ENCODE measurements at places on chromosomes 12 and 14.

GRCh38 chr12:127165567-127166392 lies 1101.2 kb upstream of the TMEM132C start:
- peak; percentile 93 for DNase-seq

- no peak for DNase-seq
These were observed 11.2 kb downstream of the MAP4K5 start for GRCh38 chr14:50520947-50521815.

- DNase-seq = no peak
These were observed 1.6 kb downstream of the CBLN3 start for GRCh38 chr14:24427537-24428508.

- no peak for DNase-seq
These were observed 309.2 kb downstream of the SLC16A7 start for GRCh38 chr12:59904874-59905521.

GRCh38 chr12:27711317-27711682 lies 668 bp downstream of the MRPS35 start:
- DNase-seq = no peak

DNA sequence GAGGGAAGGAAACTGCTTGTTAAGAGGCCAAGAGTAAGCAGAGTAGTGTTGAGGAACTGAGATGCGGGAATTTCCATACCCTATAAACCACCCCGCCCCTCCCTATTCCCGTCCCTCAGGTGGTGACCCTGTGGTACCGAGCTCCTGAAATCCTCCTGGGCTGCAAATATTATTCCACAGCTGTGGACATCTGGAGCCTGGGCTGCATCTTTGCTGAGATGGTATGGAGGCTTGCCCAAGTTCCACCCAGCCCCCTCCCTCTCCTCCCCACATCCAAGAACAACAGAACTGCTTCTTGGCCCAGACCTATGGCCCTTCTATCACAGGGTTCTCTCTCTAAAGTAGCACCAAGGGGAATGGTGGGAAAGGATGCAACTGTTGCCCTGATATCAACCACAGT lies 2.7 kb downstream of the CDK2 start:
- no peak for DNase-seq

- DNase-seq = no peak
These were observed 271.3 kb upstream of the TMPO start for GRCh38 chr12:98244136-98244535.

DNA sequence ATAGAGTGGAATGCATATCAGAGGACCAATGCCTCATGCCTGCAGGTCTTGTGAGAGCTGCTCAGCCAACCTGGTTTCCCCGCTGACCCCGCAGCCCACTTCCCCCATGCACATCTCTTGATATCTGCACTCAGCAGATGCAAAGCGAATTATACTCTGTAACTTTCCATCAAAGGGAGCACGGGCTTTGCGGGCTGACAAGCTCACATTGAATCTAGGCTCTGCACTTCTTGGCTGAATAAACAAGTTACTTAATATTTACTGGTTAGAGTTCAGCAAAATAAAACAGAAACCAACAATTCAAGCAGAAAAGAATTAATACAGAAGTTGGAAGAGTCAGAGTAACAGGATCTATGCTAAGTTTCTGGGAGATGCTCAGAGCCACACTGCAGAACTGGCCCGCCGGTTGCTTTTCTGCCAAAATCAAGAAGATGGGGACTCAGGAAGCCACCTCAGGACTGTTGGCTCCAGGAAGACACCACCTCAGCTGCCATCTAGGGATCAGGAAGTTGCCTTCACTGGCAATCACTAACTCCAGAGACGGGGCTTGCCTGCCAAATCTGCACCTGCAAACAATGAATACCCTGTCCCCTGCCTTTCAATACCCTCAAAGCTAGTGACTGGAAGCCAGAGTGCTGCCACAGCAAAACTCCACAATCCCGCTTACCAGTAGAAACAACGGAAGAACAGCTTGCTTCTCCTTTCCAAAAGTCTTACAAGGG lies 46.5 kb downstream of the NR1H4 start:
- no peak for DNase-seq

- peak; percentile 85 for DNase-seq
These were observed 109.2 kb upstream of the EGLN3 start for GRCh38 chr14:34059925-34060650.

DNA sequence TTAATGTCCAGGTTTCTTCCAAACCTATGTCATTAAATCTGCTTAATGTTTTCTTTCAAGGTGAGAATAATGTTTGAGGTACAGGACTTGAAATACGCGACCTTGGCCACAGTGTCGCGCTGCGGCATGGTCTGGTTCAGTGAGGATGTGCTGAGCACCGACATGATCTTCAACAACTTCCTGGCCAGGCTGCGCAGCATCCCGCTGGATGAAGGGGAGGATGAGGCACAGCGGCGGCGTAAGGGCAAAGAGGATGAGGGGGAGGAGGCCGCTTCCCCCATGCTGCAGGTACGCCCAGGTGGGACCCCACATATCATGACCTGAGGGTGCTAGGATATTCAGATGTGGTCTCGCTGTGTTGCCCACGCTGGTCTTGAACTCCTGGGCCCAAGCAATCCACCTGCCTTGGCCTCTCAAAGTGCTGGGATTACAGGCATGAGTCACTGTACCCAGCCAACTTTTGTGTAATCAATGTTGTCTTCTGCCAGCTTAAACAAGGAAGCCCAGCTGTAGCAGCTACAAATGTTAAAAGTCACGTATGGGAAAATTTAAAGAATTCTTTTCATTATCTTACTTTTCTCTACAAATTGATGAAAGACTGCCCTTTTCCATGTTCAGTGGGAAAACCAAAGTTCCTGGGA lies 50.8 kb downstream of the DYNC1H1 start:
- DNase-seq = no peak

DNA sequence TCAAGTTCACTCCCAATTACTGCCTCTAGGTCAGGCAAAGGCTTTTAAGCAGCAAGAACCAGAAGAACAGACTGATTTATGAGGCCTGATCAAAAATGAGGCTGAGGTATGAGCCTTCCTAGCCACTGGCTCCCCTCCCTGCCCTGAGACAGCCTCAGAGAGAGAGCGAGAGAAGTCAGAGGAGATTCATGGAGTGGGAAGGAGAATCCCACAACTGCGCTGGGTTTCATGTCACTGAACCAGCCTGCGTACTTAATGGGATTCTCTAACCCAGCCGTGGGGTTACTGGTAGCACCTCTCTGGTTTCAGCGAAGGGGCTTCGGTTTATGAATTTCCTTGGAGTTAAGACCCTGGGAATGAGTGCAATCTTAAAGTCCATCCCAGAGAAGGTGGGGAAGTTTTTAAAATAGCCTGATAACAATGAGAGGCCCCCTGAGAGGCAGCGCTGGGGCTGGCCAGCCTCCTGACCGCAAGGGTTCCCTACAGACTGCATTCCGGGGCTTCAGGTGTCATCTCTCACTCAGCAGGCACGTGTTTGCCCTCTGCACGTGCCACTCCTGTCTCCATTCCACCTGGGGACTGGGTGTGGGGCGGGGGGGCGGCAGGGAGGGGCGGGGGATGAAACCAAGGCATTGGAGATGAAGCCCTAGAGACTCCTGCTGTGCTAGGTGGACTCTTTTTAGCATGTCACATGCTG lies 6.1 kb upstream of the GPRC5A start:
- DNase-seq = no peak

DNA sequence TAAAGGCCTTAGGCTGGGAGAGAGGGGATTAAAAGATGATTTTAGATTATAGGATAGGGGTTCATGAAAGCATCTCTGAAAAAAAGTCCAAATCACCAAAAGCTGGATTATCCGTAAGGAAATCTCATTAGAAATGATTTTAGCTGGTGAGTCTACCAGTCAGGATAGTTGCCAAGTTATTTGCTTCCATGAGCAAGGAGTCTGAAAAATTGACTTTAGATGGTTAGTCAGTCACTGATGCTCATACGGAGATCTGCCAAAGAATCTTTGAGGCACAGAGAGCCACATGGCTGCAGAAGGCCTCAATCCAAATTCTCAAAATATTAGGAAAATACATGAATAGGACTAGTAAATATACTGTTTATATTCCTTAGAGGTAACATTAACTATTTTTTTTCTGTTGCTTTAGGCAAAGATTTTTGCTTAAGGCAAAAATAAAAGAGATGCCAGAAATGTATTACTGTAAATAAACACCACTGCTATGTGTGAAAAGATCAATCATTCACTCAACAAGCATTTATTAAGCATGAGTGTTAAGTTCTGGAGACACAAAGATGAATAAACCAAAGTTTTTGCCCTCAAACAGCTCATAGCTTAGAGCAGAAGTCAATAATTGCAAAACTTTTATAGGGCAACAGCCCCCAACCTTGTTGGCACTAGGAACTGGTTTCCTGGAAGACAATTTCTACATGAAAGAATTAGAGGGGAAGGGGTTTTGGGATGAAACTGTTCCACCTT lies 105.2 kb downstream of the BBS10 start:
- no peak for DNase-seq

GRCh38 chr12:111355201-111355925 lies 13.5 kb downstream of the PHETA1 start:
- no peak for DNase-seq

DNA sequence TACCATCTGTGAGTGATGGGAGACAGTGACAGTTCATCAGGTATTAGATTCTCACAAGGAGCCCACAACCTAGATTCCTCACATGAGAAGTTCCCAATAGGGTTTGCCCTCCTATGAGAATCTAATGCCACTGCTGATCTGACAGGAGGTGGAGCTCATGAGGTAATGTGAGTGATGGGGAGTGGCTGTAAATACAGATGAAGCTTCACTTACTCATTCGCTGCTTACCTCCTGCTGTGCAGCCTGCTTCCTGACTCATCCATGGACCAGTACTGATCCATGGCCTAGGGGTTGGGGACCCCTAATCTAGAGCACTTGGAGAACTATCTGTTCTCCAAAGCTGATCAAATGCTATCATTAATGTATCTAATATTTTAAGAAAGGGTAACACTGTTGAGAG lies 17.7 kb downstream of the CLEC2D start:
- DNase-seq = no peak

- no peak for DNase-seq
These were observed 23.1 kb upstream of the HELB start for GRCh38 chr12:66279123-66279712.

DNA sequence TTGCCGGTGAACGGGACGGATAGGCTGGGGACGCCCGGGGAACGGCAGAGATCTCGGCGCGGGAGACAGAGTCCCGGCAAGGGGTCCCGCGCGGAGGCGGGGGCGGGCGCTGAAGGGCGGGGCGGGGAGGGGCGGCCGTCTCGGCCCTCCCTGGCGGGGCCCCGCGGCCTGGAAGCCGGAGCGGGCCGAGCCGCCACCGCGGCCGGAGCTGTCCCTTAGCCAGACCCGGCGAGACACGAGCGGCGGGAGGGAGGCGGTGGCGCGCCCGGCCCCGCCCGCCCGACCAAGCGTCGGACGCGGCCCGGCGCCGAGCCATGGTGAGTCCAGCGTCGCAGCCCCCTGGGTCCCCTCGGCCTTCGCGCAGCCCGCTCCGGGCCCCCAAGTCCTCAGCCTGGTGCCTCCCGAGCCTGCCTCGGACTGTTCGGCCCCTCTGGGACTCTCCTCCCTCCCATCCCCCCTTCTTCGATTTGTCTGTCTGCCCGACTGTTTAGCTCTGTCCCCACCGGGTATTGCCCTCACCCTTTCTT lies at the start of gene ARHGEF40:
Gene ARHGEF40, plus strand, starts transcription at position 222 of the 527 bp plus-strand sequence. Its CDS starts 93 bp downstream, at position 315.
- peak; percentile 85 for DNase-seq

GRCh38 chr12:74365178-74365964 lies 172.3 kb upstream of the ATXN7L3B start:
- no peak for DNase-seq

DNA sequence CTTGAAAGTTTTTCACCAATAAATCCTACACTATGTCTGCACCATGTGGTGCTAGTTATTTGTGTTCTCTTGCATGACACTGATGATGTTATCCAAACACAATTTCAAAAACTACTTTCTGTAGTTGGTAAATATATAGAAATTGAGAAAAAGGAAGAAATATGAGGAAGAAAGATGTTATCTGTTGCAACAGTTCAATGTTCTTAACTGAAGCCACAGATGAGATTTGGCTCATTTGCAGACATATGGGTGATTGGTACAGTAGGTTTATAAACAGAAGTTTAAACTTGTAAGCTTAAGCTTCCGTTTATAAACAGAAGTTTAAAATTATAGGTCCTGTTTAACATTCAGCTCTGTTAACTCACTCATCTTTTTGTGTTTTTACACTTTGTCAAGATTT lies at the start of gene CLEC12A:
Gene CLEC12A, plus strand, starts transcription at position 229 of the 400 bp plus-strand sequence. CDS start 188 bp downstream, outside the sequence.
- no peak for DNase-seq

DNA sequence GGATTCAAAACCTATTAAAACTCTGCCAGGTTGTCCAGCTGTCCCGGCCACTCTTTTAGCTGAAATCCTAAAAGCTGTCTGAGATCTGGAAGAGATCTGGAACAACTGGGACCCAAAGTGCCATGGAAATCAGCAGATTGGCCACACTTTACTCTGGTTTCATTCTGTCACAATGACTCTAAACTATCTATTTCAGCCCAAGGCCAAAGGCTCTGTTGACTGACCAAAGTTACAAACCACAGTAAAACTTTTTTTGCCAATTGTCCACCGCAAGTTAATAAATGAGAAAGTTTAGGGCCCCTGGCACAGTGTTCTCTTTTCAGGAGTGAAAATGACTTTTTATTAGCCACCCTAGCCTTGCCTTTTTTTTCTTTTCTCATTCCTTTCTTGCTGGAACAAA lies 113.4 kb upstream of the CPM start:
- no peak for DNase-seq

GRCh38 chr14:100681111-100681510 lies 45.6 kb upstream of the DLK1 start:
- no peak for DNase-seq

GRCh38 chr12:13537623-13538022 lies 341.1 kb downstream of the EMP1 start:
- no peak for DNase-seq

GRCh38 chr14:97033556-97034081 lies 236.4 kb downstream of the VRK1 start:
- no peak for DNase-seq

- DNase-seq = no peak
These were observed 18.1 kb downstream of the GPATCH2L start for GRCh38 chr14:76169776-76170175.

- DNase-seq = no peak
These were observed 310.7 kb upstream of the DCN start for GRCh38 chr12:91493308-91493707.

- no peak for DNase-seq
These were observed 161.7 kb downstream of the DPF3 start for GRCh38 chr14:72732022-72732780.

GRCh38 chr14:22388669-22389595 lies 200.1 kb downstream of the DAD1 start:
- no peak for DNase-seq

DNA sequence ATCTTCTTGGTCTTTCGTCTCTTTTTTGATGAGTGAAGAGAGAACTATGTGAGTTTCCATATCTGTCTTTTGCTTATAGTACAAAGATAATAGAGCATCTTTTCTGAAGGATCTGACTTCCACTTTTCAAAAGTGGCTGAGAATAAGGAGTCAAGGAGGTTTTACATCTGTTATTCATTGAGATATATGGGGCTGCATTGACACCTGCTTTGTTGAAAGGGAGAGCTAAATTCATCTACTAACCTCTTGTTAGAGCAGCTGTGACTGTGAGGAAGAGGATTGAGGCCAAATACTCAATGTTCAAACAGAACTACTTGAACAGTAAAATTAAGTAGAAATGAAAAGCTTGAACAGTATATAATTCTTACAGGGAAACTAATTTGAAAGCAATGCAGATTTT lies 130.2 kb upstream of the ATP2B1 start:
- DNase-seq = no peak

- no peak for DNase-seq
These were observed 736.4 kb upstream of the LRFN5 start for GRCh38 chr14:40870252-40870651.

All from upper lobe of right lung (tissue), 1 donor.